Astrocyte of the spinal cord (primary cell): ENCODE measurements at places on chromosomes 2 and 18.

DNA sequence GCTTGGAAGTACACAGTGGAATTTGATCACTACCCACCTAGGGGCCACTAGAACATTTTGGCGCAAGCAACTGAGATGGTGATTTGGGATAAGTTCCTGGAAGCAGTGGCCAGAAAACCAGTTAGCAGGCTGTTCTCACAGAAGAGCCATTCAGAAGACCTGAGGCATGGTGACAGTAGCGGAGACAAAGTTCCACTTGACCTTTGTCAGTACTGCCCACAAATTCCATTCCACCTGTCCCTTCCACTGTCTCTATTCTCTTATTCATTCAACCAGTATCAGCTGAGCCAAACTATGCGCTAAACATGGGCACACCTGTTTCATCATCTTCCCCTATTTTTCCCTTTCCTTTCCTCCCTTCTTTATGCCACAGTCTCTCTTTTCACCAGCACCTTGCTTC, 59.2 kb upstream of the PPP1CB start:
- DNase-seq, result no peak

DNA sequence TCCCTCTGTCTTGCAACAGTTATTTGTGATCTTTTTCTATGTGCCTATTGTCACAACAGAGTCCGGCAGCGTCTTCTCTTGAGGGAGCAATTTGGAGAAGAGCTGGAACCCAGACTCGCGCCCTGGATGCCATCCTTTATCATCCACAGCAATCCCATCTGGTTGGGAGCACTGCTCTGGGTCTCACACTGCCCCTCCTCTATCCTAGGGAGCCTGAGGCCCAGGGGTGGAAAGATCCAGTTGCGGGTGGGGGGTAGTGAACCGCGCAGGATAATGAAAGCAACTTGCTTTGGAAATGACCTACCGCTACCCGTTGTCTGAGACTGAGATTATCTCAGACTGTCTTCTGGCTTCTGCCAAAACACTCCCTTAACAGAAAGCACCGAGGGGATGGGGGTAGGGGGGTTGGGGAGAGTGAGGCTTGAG, 713 bp downstream of the WBP1 start:
- DNase-seq, result no peak

GRCh38 chr2:199862788-199863187, 11.8 kb upstream of the FTCDNL1 start:
- no peak for DNase-seq

DNA sequence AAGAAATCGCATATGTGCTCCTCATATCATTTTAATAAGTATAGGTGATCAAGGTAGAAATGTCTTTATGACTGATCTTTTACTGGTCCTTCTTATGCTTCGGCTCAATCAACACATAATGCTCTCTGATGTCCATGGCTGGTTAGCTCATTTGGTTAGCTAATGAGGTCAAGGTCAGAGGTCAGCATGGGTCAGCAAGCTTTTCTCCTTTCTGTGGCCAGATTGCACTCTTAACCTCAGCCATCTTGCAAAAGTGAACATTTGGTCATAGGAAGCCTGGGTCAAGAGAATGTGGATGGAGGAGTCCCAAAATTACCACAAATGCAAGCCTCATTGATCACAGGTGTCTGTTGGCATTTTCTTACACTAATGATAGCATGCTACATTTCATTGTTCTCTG, 35.4 kb upstream of the DARS1 start:
- no peak for DNase-seq

GRCh38 chr18:61333746-61334490, 688 bp downstream of the CDH20 start:
- DNase-seq, result peak; percentile 29

GRCh38 chr2:175036582-175037018, 31.4 kb upstream of the CHN1 start:
- DNase-seq, result peak; percentile 35

DNA sequence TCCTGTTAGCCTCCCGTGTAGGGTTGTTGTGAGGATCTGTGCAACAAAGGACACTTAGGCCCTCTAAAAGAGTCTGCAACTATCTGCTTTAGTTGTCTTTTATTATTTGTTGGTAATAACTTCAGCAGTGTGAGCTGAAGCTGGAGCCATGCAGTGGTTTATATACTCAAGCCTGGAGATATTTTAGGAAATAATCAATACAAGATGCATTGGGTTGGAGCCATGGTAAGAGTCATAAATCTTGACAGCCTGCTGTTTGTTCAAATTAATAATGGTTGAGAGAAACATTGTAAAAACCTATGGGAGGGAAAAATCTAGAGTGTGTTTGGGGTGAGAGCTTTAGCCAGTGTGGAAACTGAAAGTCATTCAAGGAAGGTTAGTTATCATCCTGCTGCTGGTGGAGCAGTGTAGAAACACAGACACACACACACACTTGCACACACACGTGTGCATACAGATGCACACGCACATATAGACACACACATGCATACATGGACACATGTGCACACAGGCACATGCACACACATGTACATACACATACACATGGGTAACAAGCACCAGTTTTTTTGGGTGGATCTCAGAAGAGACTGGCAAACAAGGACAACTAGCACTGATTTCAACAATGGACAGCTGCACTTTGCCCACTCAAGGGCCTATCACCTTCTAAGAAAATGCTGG, 51.0 kb downstream of the ACOXL start:
- DNase-seq, result no peak

- DNase-seq, result no peak
Observed at GRCh38 chr2:4973973-4974372, 718.2 kb upstream of the SOX11 start.

- peak; percentile 63 for DNase-seq
Observed at GRCh38 chr2:231198291-231199173, at the start of gene ARMC9. Gene ARMC9 (plus strand): TSS chr2:231198631. CDS start chr2:231206239, 7,608 bp downstream.

DNA sequence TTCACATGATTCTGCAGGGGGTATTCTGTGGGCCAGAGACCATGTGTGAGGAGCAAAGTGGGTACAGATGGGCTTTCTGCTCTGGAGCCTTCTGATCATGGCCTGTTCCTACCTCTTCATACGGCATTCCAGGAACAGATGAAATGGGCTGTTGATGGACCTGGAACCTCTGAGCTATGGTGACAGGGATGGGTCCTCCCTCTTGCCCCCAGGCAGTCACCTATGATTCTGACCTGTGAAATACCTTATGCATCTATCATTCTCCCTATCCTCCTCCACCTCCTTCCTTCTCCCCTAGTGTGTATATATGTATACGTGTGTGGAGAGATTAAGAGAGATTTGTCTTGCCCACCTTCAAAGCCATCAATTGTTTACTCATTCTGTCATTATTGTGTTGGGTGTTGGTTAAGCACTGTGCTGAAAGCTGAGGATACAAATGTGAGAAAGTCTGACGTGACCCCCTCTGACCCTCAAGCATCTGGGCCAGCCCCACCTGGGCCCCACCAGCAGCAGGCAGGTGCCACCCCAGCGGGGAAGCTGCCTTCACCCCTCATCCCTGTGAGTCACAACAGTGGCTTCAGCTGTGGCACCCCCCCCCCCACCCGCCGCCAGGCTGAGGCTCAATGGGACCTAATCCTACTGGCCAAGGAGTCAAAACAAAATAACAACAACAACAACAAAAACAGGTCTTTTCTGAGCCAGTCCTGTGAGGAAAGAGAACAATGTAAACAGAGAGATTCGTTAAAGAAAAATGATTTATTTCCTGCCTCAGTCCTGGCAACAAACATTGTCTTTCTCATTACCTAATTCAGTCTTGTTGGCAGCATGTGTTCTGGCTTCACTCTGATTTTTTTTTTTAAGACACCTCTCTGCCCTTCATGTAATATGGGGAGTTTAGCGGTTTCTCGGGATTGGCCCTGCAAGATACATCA, 103.8 kb upstream of the CDC42EP3 start:
- DNase-seq, result no peak

DNA sequence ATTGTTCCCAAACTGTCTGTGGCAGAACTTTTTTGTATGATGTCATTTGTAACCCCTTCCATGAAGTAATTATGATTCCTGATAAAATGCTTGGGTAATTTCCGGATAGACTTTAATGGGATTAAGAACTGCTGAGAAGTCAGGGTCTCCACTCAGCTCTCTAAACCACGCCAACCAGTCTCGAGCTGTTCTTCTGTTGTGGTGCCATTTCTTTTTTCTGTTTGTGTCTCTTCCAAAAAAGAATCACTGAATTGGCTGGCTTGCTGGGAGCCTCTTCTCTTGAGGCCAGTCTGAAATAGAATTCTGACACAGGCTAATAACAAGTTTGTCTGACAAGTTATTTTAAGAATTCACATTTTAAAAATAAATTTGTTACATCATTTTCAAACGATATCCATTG, 198.9 kb downstream of the BCL2 start:
- no peak for DNase-seq

DNA sequence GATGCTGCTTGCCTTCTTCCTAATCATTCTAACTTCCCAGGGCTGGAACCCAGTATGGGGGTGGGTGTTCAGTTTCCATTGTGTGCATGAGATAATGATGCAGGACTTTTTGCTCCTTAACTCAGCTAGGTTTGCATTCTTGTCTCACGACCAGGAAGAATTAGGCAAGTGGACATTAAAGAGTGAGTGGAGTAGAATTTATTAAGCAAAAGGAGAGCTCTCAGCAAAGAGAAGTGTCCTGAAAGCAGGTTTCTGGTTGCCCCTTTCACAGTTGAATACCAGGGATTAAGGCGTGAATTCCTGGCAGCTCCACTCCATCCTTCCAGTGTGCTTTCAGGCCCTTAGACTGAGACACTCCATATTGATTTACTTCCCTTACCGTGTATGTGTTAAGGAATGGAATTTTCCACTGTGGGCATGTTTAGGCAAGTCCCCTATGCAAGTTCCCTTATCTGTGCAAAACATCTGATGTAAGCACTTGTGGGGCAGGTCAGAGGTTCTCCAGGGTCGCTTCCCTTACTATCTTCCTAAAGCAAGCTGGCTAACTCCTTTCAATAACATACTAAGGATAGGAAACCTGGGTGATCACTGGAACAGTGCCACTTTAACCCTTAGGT, 126.5 kb downstream of the GPR39 start:
- no peak for DNase-seq

DNA sequence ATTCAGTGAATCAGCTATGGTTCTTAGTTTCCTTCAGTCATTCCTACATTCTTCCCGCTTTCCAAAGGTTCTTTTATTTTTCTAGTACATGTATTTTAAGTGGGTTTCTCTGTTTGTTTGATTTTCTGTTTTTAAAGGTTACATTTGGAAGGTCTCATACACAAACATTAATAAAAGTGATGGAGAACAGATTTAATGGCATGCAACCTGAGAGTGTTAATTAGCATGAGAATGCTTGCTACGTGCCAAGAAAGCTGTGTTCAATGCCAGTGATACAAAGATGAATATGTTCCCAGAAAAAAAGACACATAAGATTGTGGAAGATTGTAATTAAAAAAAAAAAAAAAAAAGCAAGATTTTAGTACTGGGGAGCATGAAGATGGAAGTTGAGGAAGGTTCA, 61.8 kb upstream of the CDC42EP3 start:
- no peak for DNase-seq

DNA sequence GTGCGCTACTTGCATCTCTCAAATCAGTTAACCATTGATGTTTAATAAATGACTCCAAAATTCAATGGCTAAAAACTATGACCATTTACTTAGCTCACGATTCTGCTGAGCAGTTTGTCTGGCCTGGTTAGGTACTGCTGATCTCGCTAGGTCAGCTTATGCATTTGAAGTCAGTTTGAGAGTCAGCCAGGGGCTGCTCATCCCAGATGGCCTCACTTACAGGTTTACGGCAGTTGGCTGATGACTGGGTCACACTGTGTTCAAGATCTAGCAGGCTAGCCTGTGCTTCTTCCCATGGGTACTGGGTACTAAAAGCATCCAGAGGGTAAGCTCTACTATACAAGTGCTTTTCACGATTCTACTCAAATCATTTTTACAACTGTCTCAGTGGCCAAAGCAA, 122.1 kb downstream of the DLGAP1 start:
- no peak for DNase-seq

DNA sequence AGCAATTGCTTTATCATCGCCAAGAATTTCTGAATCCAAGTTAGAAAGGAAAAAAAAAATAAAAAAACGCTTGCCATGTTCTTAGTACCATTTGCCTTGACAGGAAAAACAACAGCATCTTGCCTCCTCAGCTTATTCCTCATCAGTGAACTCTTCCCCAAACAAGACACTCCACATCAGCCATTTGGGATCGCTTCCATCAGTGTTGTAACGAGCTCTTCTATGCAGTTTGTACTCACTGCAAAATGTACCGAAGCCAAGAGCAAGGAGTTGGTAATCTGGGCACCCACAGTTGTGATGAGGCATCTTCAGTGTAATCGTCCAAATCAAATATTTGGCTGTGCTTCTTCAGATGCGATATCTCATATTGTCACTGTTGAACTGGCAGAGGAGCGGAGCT, 503.7 kb downstream of the TMEM182 start:
- DNase-seq, result no peak

DNA sequence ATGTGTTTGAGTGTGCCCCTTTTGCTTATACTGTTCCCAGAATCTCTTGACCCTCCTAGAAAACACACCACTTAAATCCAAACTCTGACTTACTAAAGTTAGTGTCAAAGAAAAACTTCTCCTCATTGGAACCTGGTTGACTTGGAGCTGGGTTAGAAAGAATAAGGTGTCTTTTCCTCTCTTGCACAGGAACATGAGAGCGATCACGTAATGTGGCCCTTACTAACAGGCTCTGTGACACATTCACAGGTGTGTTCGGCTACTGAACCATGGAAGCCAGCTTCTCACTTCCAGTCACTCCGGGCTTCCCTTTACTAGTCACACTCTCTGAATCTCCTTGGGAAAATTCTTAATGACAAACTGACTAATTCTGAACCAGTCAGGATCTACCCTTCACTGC, 5.4 kb upstream of the POU3F3 start:
- peak; percentile 46 for DNase-seq

- no peak for DNase-seq
Observed at GRCh38 chr2:172896661-172897081, 161.0 kb downstream of the RAPGEF4 start.

DNA sequence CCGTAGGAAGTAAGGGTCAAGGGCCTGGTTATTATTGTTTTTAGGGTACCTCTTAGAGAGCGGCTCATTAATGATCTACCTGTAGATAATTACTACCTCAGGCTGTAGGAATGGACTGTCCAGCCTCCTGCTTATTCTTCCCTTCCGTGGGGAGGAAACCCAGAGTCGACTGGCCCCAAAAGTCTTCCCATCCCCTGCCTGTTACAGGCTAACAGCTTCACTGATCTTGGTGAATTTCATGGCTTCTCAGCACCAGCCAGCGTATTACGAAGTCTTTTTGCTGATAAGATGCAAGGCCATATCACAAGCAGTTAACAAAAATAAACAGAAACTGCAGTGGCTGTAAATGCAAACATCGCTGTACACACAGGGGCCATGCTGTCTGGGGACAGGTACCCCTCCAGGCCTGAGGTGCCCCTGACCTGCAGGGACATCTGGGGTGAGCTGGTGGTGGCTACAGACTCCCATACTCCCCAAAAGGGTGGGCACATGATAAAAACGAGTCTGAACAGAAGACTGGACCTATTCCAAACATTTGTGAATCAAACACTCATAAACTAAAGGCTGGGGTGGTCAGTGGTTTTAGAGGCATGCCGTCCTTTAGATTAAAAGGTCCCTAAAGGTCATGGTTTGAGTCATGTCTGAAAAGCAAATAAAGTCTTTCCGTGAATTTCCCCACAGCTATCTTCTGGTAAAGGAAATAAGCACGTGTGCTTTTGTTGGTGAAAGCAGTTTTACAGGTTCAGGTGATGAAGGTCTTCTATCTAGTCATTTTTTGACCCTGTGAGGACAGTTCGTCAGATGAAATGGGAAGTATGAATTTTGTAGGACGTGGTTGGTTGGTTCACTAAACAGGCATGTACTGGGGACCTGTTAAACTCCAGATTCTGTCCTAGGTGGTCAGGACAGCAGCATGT, 36.7 kb downstream of the TTC39C start:
- DNase-seq, result peak; percentile 59

- no peak for DNase-seq
Observed at GRCh38 chr2:97952357-97952756, 43.4 kb downstream of the TMEM131 start.

- no peak for DNase-seq
Observed at GRCh38 chr2:122863532-122863931, 1108.1 kb downstream of the TSN start.
